Posterior vena cava (tissue), 2 donors: ENCODE measurements at places on chromosomes 12 and 14.
A peak's percentile ranks its signal among the peaks of the same experiment; 100 is the strongest.

DNA sequence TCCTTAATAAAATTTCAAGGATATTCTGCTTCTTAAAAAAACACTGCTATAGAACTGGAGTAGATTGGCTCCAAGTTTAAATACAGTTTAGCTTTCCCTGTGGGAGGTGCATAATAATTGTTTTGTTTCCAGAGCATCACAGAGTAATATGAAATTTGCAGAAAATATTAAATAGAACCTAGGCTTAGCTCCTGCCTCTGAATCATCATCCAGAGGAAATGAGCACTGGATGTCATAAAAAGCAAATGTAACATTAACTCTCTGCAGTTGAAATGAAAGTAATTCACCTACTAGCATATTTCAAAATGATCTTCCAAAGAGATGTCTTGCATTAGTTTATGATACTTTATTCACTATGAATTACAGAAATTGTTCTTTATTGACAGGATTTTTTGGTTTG, 769.8 kb downstream of the C12orf50 start:
- DNase-seq, result no peak

GRCh38 chr14:105864651-105865265, 338.4 kb downstream of the TMEM121 start:
- peak; percentile 81 for DNase-seq

- DNase-seq, result no peak
These were observed 217.6 kb downstream of the EFCAB11 start for GRCh38 chr14:89736881-89737280.

DNA sequence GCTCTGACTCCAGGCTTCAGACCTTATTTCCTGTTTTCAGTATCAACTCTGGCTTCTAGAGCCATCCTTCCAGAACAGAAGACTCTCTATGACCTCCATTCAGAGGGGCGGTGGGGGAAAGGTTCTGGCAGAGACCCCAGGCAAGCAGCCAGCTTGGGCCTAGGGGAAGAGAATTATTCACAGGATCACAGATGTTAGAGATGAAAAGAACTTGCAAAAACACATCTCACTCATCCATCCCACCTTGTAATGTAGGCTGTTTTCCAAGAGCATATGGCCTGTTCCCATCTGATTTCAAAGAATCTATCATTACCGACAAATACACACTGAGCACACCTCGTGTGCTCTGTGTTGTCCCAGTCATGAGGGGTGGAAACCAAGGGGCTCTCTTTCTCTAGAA, 131.9 kb downstream of the GRIN2B start:
- no peak for DNase-seq

DNA sequence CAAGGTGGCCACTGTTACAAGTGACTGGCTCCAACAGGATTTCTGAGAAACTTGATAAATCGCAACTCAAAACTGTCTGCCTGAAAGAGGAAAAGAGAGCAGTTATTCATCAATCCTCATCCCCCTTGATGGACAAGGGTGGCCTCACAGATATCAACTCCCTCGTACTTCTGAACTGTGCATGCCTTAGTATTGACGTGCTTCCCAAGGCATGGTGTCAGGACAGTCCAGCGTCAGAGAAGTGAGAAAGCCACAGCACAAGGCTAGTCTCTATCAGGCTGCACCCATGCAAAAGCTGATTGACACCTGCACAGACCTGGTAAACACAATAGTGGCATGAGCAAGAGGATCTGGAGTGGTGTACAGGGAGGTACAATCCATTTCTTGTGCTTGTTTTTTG, 125.5 kb upstream of the SLC35F4 start:
- DNase-seq, result no peak

DNA sequence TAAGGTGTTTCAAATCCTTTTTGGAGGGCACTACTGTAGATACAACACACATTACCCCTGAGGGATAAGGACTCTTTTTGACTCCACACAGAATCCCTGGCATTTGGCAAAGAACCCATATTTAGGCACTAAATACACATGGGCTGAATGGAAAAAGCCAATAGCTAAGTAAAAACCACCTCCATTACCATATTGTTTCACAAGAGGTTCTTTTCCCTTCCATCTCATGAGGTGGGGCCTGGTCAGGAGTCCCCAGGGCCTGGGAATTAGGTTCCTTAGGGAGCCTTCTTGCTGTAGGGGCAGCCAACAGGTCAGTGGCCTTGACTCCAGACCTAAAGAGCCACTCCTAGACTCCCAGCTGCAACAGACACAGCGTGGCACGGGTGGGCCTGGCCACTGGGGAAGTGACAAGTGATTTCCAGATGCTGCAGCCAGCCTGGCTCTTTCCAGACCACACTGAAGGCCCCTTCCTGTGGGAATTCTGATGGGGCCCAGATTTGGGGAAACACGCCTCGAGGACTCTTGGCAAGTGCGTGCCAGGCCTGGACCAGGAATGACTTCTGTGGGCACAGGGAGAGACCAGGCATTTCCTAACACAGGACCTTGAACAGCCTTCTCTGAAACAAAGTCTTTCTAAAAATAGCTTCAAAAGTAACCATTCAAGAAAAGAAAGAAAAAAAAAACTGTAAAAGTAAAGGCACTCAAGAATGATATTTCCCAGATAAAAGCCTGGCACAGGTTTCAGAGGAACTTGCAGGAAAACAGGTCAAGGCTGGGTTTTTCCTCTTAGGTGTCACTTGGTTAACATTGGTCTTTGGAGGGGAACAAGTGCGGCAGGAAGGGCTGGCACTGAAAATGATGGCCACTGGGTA, 18.1 kb downstream of the SSH1 start:
- peak; percentile 90 for DNase-seq

GRCh38 chr14:74954232-74954946, 1.0 kb downstream of the PGF start:
- no peak for DNase-seq

DNA sequence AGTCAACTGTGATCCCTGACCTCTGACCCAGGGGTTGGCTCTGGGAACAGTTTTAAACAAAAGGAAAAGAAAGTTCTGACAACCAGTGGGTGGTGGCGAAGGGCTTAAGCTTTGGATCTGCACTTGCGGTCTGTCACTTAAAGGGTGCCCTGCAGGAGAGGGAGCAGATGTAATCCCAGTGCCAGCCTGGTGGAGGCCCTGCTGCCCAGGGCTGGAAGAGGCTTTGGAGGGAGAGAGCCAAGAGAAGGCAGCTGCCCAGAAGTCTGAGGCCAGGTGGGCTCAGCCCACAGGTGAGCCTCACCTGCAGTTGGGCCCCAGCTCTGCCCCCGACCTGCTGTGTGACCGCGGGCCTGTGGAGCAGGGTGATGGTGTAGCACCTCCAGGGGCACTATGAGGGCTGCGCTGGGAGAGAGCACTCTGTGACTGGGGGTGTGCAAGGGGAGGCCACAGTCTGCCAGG, 19.1 kb downstream of the SH2B3 start:
- DNase-seq, result no peak

DNA sequence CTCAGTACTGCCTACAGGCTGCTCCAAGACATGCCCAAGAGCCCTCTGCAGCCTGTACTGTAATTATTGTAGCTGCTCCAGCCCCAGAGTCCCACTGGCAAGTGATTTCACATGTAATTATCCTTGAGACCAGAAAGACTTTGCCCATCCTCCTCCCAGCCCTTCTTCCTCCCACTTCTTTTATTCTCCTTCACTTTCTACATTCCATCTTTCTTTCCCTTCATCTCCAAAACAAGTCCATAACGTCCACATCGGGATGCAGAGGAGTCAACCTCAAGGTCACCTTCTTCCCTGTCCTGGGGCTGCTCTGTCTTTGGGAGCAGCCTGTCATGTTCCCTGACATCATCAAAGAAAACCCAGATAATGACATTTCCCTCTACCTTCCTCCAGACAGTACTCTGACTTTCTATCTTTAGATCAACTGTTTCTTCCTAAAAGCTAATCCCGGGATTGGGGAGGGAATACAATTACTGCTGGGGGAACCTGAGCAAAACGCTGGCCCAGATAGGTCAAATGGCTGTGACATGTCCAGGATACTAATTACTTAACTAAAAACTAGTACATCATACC, 39.1 kb downstream of the SLC8A3 start:
- no peak for DNase-seq

DNA sequence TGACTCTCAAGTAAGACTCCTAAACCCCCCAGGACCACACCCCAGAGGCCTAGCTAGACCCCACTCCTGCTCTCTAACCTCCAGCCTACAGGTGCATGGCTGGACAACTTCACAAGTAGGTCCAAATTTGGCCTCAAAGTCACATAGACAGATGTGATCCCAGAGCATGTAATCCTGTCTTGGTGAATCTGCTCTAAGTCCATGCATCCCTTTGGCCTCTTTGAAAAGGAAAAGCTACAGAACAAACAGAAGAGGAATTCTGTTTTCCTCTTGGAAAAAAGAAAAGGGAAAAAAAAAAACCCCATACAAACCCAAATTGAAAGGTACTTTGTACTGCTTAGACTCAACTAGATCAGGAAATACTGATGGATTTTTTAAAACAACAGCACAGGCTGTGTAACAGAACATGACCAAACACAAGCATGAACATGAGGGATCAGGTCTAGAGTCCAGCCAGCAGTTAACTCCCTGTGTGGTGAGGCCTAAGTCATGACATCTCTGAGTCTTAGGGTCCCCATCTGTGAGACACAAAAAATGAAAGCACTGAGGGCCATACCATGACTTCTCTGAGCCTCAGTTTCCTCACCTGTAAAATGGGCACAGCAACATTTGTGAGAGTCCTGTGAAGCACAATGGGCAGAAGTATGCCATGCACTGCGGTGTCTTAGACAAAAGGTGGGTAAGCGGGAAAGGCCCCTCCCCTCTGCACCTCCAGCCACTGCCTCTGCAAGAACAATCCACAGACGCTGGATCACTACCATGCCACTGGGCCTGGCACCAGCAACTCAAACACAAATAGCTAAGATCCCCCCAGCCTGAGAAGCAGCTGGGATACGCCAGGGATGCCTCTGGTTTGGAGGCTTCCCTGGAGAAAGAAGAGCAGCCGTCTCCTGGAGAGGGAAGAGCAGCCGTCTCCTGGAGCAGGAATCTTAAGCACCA, 9.9 kb downstream of the PITPNM2 start:
- DNase-seq, result no peak

DNA sequence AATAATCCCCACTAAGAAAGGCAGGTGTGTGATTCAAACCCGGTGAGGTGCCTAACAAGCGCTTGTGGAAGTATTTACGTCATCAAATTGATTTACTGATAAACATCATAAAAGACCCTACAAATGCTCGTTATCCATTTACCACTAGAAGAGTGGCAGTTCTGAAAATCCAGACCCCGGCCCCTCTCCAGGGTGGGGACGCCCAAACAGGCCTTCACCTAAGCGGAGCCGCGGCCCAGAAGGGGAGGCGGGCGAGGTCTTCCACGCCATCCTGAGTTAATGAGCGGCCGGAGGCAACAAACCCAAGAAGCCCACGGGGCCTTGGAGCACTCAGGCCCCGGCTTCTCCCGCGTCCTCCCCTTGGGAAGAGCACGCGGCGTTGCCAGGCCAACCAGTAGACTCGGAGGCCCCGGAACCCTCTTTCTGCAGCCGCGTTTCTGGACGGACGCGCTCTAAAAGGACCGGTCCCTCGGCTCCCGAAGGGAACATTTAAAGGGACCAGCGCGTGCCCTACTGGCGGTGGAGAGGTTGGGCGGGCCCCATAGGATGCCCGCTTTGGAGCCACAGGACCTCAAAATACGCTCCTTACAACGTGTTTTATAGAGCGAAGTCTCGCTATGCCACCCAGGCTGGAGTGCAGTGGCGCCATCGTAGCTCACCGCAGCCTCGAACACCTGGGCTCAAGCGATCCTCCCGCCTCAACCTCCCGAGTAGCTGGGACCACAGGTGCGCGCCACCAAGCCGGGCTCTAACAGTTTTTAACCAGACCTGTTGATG, 3.5 kb downstream of the PTPN21 start:
- peak; percentile 94 for DNase-seq
